ENCODE measurements at places on chromosomes 12 and 14.

GRCh38 chr12:85260896-85261295, 19.1 kb upstream of the ALX1 start:
- DNase-seq = no peak

- DNase-seq = no peak
Measured at GRCh38 chr12:131586761-131587160, 124.1 kb upstream of the SFSWAP start.

DNA sequence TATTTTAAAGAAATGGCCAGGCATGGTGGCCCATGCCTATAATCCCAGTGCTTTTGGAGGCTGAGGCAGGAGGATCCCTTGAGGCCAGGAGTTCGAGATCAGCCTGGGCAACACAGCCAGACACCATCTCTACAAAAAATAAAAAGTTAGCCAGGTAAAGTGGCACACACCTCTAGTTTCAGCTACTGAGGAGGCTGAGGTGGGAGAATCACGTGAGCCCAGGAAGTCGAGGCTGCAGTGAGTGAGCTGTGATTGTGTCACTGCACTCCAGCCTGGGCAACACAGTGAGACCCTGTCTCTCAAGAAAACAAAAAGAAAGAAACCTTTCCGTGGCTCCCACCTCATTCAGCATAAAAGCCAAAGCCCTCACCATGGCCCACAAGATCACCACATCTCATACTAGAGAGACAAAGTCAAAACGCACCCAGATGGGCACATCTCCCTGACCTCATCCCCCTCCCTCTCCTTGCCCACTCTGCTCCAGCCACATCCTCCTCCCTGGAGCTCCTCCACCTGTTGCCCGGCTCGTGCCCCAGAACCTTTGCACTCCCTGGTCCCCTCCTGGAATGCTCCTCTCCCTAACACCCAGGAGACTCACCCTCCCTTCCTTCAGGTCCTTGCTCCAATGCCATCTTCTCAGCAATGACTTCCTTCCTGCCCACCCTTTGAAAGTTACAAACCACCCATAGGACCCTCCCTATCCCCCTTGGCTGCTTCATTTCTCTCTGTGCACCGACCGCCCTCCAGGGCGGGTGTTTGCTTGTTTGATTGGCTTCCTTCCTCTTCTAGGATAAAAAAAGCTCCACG, 4.8 kb upstream of the SCARB1 start:
- no peak for DNase-seq

DNA sequence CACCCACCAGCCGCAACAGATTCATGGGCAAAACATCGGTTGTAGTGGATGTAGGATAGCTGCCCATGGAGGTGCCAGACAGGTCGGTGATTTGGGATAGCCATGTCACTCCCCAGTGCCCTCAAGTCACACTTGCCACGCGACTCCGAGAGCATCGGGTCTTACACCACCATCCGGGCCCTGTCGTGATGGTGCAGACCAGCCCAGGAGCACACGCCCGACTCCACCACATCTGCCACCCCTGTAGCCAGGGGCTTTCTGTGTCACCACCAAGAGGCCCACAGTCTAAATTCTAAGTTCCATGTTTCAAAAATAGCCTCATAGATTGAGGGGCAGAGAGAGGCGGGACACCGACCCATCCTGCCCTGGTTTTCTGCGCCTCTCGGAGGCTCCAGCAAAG, 18.0 kb downstream of the FOXN4 start:
- DNase-seq = no peak

GRCh38 chr12:67222302-67222701, 46.9 kb upstream of the CAND1 start:
- DNase-seq = no peak

DNA sequence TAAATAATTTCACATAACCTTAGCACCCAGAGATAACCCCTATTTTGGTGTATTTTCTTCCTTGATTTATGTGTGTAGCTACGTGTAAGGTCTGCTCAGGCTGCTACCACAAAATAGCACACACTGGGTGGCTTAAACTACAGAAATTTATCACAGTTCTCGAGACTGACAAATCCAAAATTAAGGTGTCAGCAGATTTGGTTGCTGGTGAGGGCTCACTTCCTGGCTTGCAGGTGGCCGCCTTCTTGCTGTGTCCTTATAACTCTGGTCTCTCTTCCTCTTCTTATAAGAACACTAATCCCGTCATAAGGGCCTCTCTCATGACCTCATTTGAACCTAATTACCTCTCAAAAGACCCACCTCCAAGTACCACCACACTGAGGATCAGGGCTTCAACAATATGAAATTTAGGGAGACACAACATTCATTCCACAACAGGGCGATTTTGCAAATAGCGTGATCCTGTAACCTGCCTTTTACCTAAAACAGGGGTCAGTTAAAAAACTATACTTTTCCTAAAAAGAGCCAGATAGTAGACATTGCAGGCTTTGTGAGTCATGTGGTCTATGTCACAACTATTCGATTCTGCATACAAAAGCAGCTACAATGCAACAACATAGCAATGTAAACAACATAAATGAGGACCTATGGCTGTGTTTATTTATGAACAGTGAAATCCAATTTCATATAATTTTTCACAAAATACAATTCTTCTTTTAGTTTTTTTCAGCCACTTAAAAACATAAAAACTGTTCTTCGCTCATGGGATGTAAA, 371.7 kb downstream of the DPF3 start:
- DNase-seq = no peak

DNA sequence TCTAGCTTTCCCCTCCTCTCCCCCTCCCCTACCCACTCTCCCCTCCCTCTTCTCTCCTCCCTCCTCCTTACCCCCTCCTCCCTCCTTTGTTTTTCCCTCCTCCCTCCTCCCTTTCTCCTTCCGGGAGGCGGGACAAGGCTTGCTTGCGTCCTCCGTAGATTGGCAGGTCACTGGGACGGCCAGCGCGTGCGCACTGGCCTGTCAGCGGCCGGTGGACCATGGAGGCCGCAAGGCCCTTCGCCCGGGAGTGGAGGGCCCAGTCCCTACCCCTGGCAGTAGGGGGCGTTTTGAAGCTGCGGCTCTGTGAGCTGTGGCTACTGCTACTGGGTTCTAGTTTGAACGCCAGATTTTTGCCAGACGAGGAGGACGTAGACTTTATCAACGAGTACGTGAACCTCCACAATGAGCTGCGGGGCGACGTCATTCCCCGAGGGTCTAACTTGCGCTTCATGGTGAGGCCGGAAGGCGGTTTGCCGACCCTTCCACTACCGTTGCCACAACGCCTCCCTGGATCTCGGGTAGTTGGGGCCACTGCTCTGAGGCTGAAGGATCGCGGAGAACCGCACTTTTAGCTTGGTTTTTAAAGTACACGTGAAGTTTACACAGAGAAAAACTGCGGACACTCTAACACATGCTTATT, at the start of gene GLIPR1L2:
Gene GLIPR1L2, plus strand, starts transcription at position 191 of the 640 bp plus-strand sequence. Its CDS starts 28 bp downstream, at position 219.
- DNase-seq = peak; percentile 91

GRCh38 chr14:56490379-56490778, 89.2 kb upstream of the TMEM260 start:
- DNase-seq = no peak

GRCh38 chr14:57199921-57200320, 68.8 kb downstream of the EXOC5 start:
- no peak for DNase-seq

- no peak for DNase-seq
Measured at GRCh38 chr14:24185026-24185425, 3.6 kb downstream of the IPO4 start.

DNA sequence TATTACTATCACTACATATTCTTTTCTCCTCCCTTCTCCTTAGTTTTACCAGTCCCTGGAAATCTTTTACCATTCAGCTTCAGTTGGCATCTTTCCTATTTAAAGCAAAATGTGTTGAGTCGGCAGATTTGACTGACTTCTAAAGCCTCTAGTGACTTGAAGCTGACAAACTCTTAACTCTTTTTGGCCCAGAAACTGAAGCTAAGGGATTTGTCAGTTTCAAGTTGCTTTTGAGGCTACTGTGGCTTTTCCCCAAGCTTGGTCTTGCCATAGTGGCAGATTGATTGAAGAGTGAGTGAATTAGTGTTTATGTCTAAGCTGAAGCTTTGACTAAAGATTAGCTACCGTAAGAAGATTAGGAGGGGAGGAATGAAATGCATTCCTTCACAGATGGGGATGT, 104.0 kb downstream of the ETNK1 start:
- DNase-seq = no peak

DNA sequence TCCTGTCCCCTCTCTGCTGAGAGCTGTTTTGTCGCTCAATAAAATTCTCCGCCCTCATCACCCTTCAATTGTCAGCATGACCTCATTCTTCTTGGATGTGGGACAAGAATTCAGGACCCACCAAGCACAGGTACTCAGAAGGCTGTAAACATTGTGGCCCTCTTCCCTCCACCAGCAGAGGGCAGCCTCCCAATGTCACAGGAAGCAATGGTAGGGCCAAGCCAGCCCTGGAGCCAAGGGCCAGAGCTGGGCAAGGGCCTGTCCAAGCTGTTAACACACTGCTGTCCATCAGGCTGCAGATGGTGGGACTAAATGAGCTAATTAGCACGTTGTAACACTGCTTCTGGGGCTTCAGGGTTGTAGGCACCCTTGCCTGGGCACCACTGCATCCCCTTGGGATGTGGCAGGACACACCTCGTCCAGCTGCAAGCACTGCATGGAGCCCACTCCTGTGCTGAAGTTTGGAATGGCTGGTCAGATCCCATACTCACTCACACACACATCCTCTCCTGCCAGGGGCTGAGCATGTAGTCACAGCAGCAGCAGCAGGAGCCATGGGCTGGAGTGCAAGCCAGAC, 62.7 kb upstream of the HECTD1 start:
- peak; percentile 5 for DNase-seq

- DNase-seq = no peak
Measured at GRCh38 chr12:81255947-81256346, 178.1 kb downstream of the ACSS3 start.

GRCh38 chr12:57173089-57173488, 25.7 kb upstream of the LRP1-AS start:
- peak; percentile 50 for DNase-seq

- DNase-seq = no peak
Measured at GRCh38 chr14:63343878-63344277, 25.1 kb upstream of the GPHB5 start.

DNA sequence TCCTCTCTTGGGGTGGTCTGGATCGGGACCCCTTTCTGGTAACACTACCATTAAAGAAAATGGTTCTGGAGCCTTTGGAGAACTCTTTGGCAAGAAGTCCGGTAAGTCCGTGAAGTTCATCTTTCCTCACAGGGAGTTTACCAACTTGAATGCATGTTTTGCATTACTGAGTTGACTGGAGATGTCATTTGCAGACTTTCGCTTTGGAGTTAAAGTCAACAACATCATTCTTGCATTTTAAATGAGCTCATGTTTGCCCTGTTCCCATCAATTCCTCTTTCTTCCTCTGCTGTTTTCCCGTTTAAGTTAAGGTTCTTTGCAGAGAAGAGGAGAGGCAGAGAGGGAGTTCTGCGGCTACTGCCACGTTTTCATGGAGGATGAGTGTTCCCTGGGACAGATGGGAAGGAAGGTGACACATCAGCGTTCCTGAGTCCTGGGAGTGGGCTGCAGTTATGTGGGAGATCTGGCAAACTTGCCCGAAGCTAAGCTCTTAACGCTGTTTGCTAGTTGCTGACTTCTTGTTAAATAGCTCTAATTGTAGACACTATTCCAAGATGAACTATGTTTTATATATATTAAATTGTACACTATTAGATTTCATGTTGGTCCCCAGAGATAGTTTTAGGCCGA, 18.8 kb upstream of the PRICKLE1 start:
- DNase-seq = no peak

DNA sequence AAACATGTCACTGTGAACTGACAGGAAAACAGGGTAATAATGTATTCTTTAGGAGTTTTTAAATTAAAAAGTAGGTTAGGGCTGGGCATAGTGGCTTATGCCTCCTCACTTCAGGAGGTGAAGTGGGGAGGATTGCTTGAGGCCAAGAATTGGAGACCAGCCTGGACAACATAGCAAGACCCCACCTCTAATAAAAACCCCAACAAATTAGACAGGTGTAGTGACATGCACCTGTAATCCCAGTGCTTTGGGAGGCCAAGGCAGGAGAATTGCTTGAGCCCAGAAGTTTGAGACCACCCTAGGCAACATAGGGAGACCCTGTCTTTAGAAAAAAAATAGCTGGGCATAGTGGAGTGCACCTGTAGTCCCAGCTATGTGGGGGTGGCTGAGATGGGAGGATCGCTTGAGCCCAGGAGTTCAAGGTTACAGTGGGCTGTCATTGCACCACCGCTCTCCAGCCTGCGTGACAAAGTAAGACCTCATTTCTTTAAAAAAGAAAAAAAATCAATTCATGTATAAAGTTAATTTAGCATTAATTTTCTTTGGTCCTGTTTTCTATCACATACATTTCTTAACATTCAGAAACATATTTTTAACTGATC, 20.4 kb downstream of the FBXO34 start:
- no peak for DNase-seq

GRCh38 chr12:84157170-84157569, 755.4 kb downstream of the SLC6A15 start:
- no peak for DNase-seq

GRCh38 chr12:4663971-4664505, 15.1 kb downstream of the NDUFA9 start:
- no peak for DNase-seq

DNA sequence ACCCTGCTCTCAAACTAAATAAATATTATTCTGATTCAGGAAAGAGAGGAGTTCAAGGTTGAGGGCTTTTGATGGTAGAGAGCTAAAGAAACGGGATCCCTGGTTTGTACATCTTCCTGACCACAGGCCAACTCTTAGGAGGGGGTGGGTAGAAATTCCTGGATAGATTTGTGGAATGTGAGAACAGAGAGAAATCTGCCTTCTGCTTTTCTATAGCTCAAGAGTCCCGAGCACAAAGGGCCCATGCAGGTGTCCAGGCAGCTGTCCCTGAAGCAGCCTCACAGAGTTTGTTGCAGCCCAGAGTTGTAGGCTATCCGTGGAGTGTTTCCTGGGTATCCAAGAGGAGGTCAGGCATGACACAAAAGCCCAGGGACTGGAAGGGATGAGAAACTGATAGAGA, 198.6 kb downstream of the BCAT1 start:
- DNase-seq = no peak

DNA sequence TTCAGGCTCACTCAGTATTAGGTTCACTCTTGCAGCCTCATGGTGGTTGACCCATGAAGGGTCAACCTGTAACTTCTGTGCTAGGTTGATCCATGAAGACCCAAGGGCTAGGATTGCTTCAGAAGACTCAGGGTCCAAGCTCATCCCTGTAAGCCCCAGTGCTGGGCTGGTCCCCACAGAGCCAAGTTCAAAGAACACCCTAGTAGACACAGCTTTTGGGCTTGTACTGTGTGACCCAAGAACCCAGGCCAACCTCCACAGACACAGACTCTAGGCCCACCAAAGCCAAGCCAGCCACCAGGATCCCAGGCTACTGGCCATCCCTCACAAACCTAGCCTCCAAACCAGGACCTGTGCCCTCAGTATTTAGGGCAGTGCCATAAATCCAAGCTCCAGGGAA, 1020.6 kb downstream of the SLC16A7 start:
- no peak for DNase-seq

DNA sequence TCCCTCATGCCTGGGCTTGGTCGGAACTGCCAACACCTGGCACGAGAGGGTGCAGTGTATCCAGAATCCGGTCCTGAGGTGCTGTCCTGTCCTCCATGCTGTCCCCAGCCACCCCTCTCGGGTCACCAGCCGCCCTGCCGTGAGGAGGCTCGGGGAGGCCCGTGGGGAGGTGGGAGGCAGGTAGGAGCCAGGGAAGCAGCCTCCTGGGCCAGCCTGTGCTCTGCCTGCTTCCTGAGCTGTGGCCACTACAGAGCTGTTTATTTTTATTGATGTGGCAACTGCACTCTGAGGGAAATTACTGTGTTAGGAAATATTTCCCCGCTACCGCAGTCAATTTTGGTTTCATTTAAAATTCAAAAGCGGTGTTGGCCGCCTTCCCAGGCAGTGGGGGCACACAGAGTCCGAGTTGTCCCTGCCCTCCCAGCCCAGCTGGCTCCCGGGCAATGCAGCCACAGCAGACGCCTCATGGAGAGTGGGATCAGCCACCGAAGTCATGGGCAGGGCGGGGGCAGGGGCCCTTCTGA, 18.3 kb downstream of the NOC4L start:
- peak; percentile 35 for DNase-seq

Data from CD4-positive, alpha-beta T cell treated with Interleukin-17A for 4 hours (primary cell).